Metanephros (tissue), 2 donors: ENCODE measurements at places on chromosomes 7 and 10. TPM values are rescaled to one million over a fixed set of nuclear protein-coding genes. Genes with fewer than 3 reads are reported as not detected.

The CYP2W1 gene
- 3.0 TPM for total RNA-seq

The CFAP46 gene
- total RNA-seq = 4.6 TPM

The GIMAP4 gene
- total RNA-seq = 24.2 TPM

The OPTN gene
- total RNA-seq = 34.4 TPM

The GPR146 gene
- total RNA-seq = 13.1 TPM

The DMTF1 gene
- 169 TPM for total RNA-seq

The LRIT1 gene
- not detected for total RNA-seq

The AGMO gene
- total RNA-seq = 0.93 TPM

The PSAP gene
- total RNA-seq = 715 TPM

The PITX3 gene
- total RNA-seq = 3.7 TPM

The CCDC146 gene
- 11.1 TPM for total RNA-seq

The LEP gene
- total RNA-seq = 0.70 TPM

The KEL gene
- total RNA-seq = 3.2 TPM

The ADO gene
- total RNA-seq = 30.7 TPM

The PIP gene
- total RNA-seq = not detected

The OR2A1 gene
- total RNA-seq = 0.29 TPM

The MYH16 gene
- total RNA-seq = 0.06 TPM

The GNGT1 gene
- not detected for total RNA-seq
